ENCODE measurements at places on chromosomes 4 and X. TPM values are rescaled to one million over a fixed set of nuclear protein-coding genes. Genes with fewer than 3 reads are reported as not detected.
A peak's percentile ranks its signal among the peaks of the same experiment; 100 is the strongest.

GRCh38 chrX:57286507-57287251 is at the start of gene FAAH2:
FAAH2 (plus strand) TSS chrX:57286706; CDS start chrX:57286826, 120 bp downstream.
- H3K4me3 ChIP-seq = peak within 1 kb of the TSS; percentile 53
- H3K27ac ChIP-seq = no peak within 1 kb of the TSS
- no peaks in the 10 kb centered on the region for H3K4me1 ChIP-seq
- no peaks in the 10 kb centered on the region for H3K36me3 ChIP-seq
- H3K27me3 ChIP-seq = no peaks in the 10 kb centered on the region
- no peak for DNase-seq

DNA sequence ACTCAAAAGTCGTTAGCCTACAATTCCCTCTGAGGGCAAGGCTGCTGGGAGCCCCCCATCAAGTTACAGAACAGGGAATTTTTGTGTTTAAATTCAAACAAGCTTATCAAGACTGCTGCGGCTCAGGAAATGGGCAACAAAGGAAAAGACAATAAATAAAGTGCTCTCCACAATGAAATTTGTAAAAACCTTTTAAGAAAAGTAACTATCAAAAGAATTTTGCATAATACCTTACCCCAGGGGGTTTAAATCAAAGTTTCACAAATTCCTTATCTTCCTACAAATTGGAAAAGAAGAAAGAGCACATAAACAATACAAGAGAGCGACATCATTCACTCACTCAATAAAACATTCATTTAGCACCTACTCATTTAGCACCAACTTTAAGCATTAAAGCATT is 97.9 kb upstream of the CCDC160 start:
- no peak overlapping the region for H3K27ac ChIP-seq
- DNase-seq = no peak
- H3K4me3 ChIP-seq = no peak overlapping the region
- no peaks in the 10 kb centered on the region for H3K27me3 ChIP-seq
- no peaks in the 10 kb centered on the region for H3K4me1 ChIP-seq

GRCh38 chr4:185179488-185179887 is 24.3 kb downstream of the CFAP97 start:
- H3K4me1 ChIP-seq = peaks cover 10% of the 10 kb centered on the region
- H3K27me3 ChIP-seq = no peaks in the 10 kb centered on the region
- H3K4me3 ChIP-seq = no peak overlapping the region
- H3K36me3 ChIP-seq = peaks cover 6% of the 10 kb centered on the region
- DNase-seq = no peak

- H3K4me3 ChIP-seq = no peak overlapping the region
- no peaks in the 10 kb centered on the region for H3K4me1 ChIP-seq
- no peak overlapping the region for H3K27ac ChIP-seq
- H3K27me3 ChIP-seq = peaks cover 34% of the 10 kb centered on the region
Observed at GRCh38 chr4:84596826-84597225, 13.9 kb downstream of the CDS1 start.

DNA sequence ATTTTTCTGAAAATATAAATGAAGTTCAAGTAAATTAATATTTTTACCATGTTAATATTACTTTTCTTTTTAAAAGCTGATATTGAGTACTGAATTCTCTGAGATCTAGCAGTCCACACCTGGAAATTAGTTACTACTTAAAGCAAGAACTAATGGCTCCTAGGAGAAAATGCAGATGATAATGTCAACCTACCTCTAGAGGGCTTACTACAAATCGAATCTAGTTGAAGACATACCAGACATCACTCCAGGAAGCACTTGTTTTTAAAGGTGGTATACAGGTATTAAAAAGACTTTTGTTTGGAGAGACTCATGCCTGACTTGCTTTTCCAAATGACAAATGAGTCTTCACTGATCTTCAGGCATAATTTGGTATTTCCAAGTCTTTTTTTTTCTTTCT is 516.4 kb upstream of the BOD1L1 start:
- H3K4me1 ChIP-seq = no peaks in the 10 kb centered on the region
- no peak overlapping the region for H3K4me3 ChIP-seq
- no peaks in the 10 kb centered on the region for H3K36me3 ChIP-seq
- no peaks in the 10 kb centered on the region for H3K27me3 ChIP-seq
- no peak overlapping the region for H3K27ac ChIP-seq
- DNase-seq = no peak

DNA sequence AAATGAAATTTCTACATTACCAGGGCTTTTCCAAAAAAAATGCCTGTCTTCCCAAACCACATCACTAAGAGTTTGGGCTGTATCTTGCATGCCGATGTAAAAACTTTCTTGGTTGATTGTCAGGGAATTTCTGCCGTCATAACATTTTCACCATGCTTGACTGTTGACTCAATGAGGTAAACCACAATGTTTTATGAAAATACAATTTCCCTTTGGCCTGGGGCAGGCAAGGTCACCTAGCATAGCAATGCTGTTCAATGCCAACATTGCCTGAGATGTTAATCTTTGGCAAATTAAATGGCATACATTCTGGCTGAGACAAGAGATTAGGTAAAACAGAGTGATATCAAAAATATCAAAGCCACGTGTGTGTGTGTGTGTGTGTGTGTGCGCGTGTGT is 137.1 kb upstream of the TBL1X start:
- no peak for DNase-seq
- no peaks in the 10 kb centered on the region for H3K36me3 ChIP-seq
- no peaks in the 10 kb centered on the region for H3K4me1 ChIP-seq
- no peak overlapping the region for H3K4me3 ChIP-seq
- H3K27ac ChIP-seq = no peak overlapping the region
- no peaks in the 10 kb centered on the region for H3K27me3 ChIP-seq

DNA sequence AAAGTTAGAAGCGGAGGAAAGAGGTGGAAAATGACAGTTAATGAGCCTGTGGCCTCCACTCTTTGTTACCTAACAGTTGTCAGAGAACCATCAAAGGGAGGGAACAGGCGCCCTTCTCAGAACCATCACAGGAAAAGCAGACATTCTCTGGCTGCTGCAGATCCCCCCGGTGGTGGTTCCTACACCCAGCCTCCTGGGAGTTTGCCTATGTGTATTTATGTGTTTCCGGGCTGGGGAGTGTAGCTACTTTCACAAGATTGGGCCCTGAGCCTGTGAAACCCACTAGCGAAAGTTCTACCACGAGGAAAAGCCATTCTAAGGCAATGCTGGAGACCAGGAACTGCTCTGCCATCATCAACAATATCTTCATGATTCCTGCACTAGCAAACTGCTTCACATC is 52.7 kb upstream of the BCOR start:
- no peaks in the 10 kb centered on the region for H3K36me3 ChIP-seq
- no peak for DNase-seq
- no peaks in the 10 kb centered on the region for H3K27me3 ChIP-seq
- peak overlapping the region; percentile 30 for H3K27ac ChIP-seq
- H3K4me3 ChIP-seq = no peak overlapping the region
- H3K4me1 ChIP-seq = peaks cover 63% of the 10 kb centered on the region

- H3K27me3 ChIP-seq = no peaks in the 10 kb centered on the region
- no peak overlapping the region for H3K4me3 ChIP-seq
- no peaks in the 10 kb centered on the region for H3K4me1 ChIP-seq
- H3K36me3 ChIP-seq = no peaks in the 10 kb centered on the region
- H3K27ac ChIP-seq = no peak overlapping the region
- DNase-seq = no peak
Observed at GRCh38 chr4:145960012-145960411, 21.4 kb upstream of the ZNF827 start.

DNA sequence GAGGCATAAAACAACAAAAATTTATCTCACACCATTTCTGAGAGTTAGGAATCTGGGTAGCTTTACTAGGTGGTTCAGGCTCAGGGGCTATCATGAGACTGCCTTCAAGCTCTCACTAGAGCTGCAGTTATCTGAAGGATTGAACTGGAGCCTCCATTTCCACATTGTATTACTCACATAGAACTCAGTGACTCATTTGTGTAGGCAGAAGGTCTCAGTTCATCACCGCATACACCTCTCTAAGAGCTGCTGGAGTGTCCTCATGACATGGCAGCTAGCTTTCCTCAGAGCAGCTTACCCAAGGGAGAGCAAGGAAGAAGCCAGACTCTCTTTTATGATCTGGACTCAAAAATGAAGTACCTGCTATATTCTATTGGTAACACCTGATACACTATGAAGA is 389.2 kb downstream of the IQCM start:
- H3K27me3 ChIP-seq = no peaks in the 10 kb centered on the region
- no peak overlapping the region for H3K4me3 ChIP-seq
- DNase-seq = no peak
- H3K27ac ChIP-seq = no peak overlapping the region
- H3K4me1 ChIP-seq = no peaks in the 10 kb centered on the region

- peak; percentile 40 for DNase-seq
- no peaks in the 10 kb centered on the region for H3K36me3 ChIP-seq
- H3K4me3 ChIP-seq = peak overlapping the region; percentile 39
- H3K27ac ChIP-seq = no peak overlapping the region
- no peaks in the 10 kb centered on the region for H3K27me3 ChIP-seq
- H3K4me1 ChIP-seq = peaks cover 19% of the 10 kb centered on the region
Observed at GRCh38 chr4:13656569-13657405, 29.3 kb upstream of the BOD1L1 start.

- H3K4me1 ChIP-seq = no peaks in the 10 kb centered on the region
- H3K4me3 ChIP-seq = no peak overlapping the region
- peaks cover 75% of the 10 kb centered on the region for H3K27me3 ChIP-seq
Observed at GRCh38 chrX:120000490-120001246, 57.1 kb upstream of the NKAP start.

- H3K4me3 ChIP-seq = no peak overlapping the region
- peaks cover 35% of the 10 kb centered on the region for H3K27me3 ChIP-seq
- DNase-seq = no peak
- H3K4me1 ChIP-seq = no peaks in the 10 kb centered on the region
Observed at GRCh38 chr4:41897698-41898097, 37.5 kb upstream of the TMEM33 start.

Gene MAGEA8
- not detected for total RNA-seq

Gene PDGFC
- 12.9 TPM for total RNA-seq

Gene IBSP
- total RNA-seq = not detected

Gene SLIT2
- 6.0 TPM for total RNA-seq

Gene DUSP9
- total RNA-seq = not detected

Gene SFRP2
- total RNA-seq = 0.14 TPM

Gene AKAP4
- not detected for total RNA-seq

Gene PCSK1N
- total RNA-seq = not detected
